ENCODE measurements at places on chromosomes 11 and 22. TPM values are rescaled to one million over a fixed set of nuclear protein-coding genes. Genes with fewer than 3 reads are reported as not detected.

PIH1D2 gene
- not detected for total RNA-seq

TLCD5 gene
- 0.26 TPM for total RNA-seq

SMTNL1 gene
- not detected for total RNA-seq

TUB gene
- total RNA-seq: not detected

NRIP3 gene
- 1.7 TPM for total RNA-seq

C1QTNF5 gene
- not detected for total RNA-seq

RPS6KB2 gene
- 112 TPM for total RNA-seq

GAS2 gene
- 2.4 TPM for total RNA-seq

CREB3L1 gene
- not detected for total RNA-seq

PGA3 gene
- not detected for total RNA-seq

MYRF gene
- 3.7 TPM for total RNA-seq

WNT11 gene
- 1.7 TPM for total RNA-seq

HOATZ gene
- total RNA-seq: not detected

B4GALNT4 gene
- total RNA-seq: 0.50 TPM

USP2 gene
- not detected for total RNA-seq

FBLN1 gene
- total RNA-seq: not detected

MMP13 gene
- total RNA-seq: not detected

SLC22A24 gene
- not detected for total RNA-seq

KRTAP5-6 gene
- total RNA-seq: not detected

DNAJB13 gene
- total RNA-seq: 0.47 TPM

TNNT3 gene
- total RNA-seq: 0.33 TPM

PIWIL4 gene
- total RNA-seq: 0.86 TPM

GPR137 gene
- 40.9 TPM for total RNA-seq

CHCHD10 gene
- total RNA-seq: 50.7 TPM

UBXN1 gene
- total RNA-seq: 91.1 TPM

PDE2A gene
- total RNA-seq: 7.7 TPM

SLC5A12 gene
- not detected for total RNA-seq

Data from natural killer cell treated with Interleukin-12 subunit alpha and Interleukin-12 subunit beta and Interleukin-15 and Interleukin-18, amount 100 ng/mL, for 72 hours (primary cell).